C1 segment of cervical spinal cord (tissue), 14 donors: ENCODE measurements at places on chromosomes 4 and X.

DNA sequence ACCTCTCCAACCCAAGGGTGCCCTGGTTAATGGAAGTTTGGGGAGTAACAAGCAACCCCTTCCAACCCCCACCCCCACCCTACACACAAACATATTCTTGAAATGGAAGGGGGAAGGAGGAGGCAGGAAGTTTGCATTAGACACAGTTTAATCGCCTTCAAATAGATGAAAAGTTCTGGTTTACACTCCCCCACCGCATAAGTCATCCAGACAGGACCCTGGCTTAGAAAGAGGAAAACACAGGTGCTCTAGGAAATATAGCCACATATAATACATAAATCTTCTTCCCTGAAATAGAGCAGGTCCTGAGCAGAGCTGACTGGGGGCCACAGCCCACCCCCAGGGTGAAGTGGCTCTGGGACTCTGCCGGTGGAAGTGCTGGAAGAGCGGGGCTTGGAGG, 25.1 kb downstream of the SASH3 start:
- no peak for DNase-seq

DNA sequence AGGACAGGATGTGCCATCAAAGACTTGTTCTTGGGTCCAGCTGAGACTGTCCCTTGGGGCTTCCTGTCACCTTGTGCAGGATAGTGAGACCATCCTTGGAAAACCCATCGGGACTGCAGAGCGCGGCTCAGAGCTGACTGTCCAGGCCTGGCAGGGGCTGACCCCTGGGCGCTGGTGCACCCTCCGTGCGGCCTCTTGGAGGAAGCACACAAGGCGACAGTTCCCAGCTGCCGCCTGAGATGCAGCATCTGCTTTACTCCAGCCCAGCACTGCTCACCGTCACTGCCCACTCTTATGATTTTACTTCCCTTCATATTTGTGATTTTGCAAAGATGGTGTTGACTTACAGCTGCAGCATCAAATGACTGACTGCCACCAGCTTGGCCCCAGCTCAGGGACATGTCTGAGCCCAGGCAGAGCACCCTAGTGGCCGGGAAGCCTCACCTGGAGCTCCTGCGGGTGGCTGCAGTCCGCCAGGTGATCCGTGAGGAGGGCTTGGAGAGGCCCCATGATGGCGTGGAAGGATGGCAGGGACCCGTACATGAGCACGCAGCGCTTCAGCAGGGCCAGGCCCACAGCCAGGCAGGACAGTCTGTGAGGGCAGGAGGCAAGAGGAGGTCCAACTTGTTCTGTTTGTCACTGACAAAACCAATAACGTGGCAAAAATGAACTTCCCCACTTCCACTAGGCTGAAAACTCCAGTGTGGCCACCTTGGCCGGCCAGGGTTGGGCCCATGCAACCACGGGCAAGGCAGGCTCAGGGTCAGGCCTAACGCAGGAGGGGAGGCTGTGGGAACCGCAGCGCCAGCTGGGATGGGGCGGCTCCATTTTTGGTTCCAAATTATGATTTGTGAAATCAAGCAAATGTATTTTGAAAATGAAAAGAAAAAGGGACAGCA, 21.8 kb downstream of the NOP14 start:
- no peak for DNase-seq

DNA sequence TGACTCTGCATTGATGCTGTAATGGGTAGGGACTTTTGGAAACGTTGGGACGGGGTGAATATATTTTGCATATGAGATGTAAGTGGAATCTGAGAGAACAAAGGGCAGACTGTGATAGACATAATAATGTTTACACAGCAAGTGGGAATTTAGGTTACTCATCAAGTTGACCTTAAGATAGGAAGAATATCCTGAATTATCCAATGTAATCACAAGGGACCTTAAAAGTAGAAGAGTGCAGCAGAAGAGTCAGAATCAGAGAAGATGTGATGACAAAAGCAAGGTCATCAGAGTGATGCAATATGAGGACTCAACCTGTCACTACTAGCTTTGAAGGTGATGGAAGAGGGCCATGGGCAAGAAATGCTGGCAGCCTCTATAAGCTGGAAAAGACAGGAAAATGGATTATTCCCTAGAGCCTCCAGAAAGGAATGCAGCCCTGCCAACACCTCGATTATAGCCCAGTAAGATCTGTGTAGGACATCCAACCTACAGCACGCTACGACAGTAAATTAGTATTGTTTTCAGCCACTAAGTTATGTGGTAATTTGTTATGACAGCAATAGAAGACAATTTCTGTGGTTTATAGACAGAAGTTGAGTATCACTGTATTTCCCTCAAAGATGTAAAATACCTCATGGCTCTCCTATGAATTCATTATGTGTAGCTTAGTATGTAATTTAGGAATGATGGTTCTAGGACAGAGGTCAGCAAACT, 26.4 kb downstream of the MORC4 start:
- no peak for DNase-seq

DNA sequence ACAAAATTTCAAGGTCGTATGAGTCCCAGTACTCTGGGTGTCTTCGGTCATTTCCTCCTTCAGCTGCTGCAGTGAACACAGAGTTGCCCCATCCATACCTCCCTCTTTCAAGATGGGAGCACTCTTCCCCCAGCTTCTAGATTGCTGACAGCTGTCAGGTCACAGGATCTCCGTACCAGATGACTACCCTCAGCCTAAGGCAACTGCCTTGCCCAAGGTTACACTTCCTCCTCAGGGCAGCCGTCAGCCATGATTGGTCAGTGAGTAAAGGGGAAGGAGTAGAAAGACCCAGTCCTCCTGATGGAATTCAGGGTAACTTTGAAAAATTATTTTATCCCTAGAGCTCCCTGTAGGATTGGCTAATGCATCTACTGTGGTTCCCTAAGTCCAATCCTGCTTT, 81.6 kb downstream of the NAF1 start:
- DNase-seq = no peak

- no peak for DNase-seq
Observed at GRCh38 chr4:101050837-101051205, 296.5 kb downstream of the PPP3CA start.

GRCh38 chr4:118997601-118998000, 108.9 kb downstream of the SYNPO2 start:
- no peak for DNase-seq

DNA sequence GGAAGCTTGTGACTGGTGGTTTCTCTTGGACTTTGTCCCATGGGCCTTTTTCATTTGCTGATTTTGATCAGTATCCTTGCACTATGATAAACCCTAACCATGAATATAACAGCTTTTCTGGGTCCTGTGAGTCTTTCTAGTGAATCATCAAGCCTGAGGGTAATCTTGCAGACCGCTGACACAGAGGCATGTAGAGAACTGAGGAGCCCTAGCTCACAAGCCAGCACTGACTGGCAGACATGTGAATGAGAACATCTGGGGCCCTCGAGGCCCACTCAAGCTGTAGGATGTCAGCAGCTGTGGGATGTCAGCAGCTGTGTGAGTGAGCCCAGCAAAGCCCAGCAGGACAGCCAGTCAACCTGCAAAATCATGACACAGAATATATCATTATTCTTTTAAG, 36.7 kb downstream of the HMGB3 start:
- no peak for DNase-seq

GRCh38 chr4:75028196-75028854, 95.4 kb downstream of the PARM1 start:
- no peak for DNase-seq

- no peak for DNase-seq
Observed at GRCh38 chrX:129559783-129560182, 19.7 kb downstream of the OCRL start.
